Naive thymus-derived CD8-positive, alpha-beta T cell (primary cell): ENCODE measurements at places on chromosomes 2 and 18. TPM values are rescaled to one million over a fixed set of nuclear protein-coding genes. Genes with fewer than 3 reads are reported as not detected.

UNC80 gene
- not detected for polyA plus RNA-seq

DNA sequence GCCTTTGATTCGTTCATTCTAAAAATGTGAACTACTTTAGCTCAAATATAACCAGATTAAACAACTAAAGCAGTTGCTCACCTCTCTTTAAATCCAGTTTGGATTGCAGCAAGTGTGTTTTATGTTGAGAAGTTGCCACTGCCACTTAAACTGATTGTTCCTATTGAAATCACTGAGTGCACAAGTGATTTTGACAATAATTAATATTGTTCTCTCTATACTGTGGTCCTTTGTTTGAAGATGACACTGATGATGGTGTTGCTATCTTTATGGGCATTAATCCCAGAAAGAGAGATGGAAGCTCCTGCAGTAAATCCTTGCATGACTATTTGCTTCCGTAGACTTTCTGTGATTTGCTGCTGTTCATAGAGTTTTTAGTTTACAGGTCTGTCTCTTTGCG, 251.4 kb upstream of the ZEB2 start:
- DNase-seq = no peak

DNA sequence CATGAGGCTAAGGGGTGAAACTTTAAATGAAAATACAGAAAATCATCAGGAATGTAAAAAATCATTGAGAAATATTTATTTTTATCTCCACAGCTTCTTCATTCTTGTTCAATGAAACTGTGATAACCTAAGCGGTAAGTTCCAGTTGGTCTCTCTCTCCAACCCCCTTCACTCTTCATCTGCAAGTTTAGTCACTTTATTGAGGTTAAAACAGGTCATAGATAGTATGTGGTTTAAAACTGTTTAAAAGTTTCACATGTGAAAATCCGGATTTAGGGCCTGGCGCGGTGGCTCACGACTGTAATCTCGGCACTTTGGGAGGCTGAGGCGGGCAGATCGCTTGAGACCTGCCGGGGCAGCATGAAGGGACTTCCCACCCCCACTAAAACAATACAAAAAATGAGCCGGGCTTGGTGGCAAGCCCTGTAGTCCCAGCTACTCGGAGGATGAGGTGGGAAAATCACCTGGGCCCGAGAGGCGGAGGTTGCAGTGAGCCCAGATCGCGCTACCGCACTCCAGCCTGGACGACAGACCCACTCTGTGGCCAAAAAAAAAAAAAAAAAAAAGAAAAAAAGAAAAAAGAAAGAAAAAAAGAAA, 1.6 kb upstream of the PHLPP1 start:
- DNase-seq = no peak

METTL21A gene
- 39.4 TPM for polyA plus RNA-seq

GRCh38 chr2:132937629-132938028, 267.6 kb upstream of the LYPD1 start:
- no peak for DNase-seq

COL4A4 gene
- polyA plus RNA-seq = 0.02 TPM

DNA sequence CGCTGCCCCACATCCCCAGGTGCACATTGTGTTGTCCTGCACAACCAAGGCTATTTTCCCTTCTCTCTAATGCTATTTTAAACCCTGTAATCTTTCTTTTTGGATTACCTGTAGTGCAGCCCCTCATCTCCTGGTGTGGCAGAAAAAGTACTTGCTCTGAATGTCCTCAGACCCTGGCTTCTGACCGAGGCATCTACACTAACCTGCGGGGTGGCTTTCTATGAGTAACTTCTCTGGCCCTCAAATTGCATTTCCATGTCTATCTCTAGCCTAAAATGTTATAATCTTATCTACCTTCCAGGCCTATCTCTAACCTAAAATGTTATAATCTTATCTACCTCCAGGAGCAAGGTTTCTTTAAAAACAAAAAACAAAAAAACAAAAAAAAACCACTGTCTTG, 18.2 kb upstream of the SP5 start:
- DNase-seq = no peak
